ENCODE measurements at places on chromosomes 5 and 9.

DNA sequence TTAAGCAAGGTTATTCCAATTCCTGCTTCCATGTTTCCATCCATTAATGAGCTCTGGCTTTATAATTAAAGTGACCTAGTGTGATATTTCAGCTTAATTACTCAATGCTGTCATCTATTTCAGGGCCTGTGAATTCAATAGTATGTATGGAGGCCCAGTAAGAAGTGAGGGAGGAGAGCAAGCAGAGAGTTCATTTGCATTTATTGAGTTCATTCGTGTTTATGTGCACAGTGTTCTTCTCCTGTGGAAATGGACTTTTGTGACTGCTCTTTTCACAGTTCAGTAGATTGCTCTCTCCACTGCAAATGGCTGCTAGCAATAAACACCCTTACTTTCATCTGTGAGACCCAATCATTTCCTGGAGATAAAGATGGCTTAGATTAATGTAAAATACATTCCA is 130.9 kb downstream of the CEMIP2 start:
- DNase-seq = no peak

- no peak for DNase-seq
Measured at GRCh38 chr5:177304392-177305119, 957 bp downstream of the PRELID1 start.

- DNase-seq = no peak
Measured at GRCh38 chr5:73997960-73998359, 372.0 kb downstream of the ARHGEF28 start.

DNA sequence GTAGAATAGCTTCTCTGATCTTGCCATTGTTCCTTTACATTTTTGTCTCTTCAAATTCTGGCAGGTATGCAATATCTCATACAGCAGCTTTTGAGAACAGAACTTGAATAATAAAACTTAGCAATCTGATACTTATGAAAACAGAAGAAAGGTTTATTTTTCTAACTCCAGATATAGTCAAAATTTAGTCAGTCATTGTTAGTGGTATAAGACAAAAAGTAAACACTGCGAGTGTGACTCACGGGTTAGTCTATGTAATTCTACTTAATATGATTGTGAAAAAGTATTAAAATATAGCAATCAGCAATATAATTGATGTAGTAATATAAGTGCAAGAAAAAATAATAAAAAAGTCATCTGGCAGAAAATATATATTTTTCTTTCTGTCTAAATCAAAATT is 910.4 kb downstream of the DNAH5 start:
- no peak for DNase-seq

DNA sequence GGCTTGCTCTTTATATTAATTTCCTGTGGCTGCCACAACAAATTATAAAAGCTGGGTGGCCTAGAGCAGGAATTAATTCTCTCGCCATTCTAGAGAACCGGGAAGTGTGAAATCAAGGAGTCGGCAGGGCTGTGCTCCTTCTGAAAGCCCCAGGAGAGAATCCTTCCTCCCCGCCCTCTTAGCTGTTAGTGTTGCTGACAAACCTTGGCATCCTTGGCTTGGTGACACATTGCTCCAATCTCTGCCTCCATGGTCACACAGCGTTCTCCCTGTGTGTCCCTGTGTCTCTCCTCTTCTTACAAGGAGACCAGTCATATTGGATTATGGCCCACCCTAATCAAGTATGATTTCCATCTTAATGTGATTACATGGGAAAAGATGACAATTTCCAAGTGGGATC is 55.9 kb upstream of the NEURL1B start:
- no peak for DNase-seq

DNA sequence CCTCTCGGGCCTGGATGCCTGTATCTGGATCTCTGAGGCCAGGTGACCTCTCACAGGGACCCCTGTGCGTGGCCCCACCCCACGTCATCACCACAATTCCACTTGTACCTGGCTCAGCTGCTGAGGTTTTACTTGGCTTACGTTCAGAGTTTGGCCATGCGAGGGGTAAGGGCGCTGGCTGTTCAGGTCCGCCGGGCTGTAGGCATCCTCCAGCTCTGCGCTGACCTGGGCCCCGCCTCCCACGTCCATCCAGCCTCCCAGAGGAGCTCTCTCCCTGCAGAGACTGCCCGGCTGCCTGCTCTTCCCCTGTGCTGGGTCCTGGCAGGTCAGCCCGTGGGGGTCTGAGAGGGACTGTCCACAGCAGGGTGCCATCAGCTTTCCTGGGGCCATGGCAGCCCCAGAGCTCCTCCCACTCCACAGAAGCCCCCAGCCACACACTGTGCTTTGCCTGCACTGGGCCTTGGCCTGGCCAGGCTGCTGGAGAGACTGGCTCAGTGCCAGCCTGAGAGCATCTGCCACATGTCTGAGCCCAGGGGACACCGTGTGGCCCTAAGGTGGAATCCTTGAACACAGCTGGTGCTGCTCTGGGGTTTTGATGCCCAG is 43.6 kb downstream of the SLC6A3 start:
- DNase-seq = no peak

- no peak for DNase-seq
Measured at GRCh38 chr9:12640016-12640587, 53.1 kb upstream of the TYRP1 start.

DNA sequence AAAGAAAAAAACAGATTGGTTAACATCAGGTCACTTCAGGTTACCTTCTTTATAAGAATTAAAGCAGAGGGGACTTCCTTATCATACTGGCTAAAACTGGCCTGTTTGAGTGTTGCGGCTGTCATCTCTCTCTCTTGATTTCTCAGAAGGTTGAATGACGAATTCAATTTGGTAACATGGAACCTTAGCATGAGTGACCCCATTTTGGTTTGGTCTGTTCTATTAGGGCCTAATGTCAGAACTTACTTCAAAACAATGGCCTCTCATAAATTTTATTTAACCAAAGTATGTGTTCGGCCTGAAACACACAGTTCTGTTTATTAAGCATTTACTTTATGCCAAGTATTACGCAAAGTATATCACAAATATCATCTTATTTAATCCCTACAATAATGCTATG is 147.5 kb downstream of the CAAP1 start:
- no peak for DNase-seq

GRCh38 chr5:120735076-120735475 is 271.0 kb downstream of the PRR16 start:
- DNase-seq = no peak

- DNase-seq = no peak
Measured at GRCh38 chr9:108956022-108956630, 21.9 kb downstream of the ABITRAM start.

- no peak for DNase-seq
Measured at GRCh38 chr9:98854266-98854665, 46.8 kb downstream of the GALNT12 start.

- DNase-seq = no peak
Measured at GRCh38 chr9:134490446-134490845, 151.2 kb upstream of the COL5A1 start.

- no peak for DNase-seq
Measured at GRCh38 chr5:45411971-45412612, 284.1 kb downstream of the HCN1 start.

GRCh38 chr9:99062549-99062948 is 42.4 kb upstream of the TGFBR1 start:
- DNase-seq = no peak

All from stimulated activated CD8-positive, alpha-beta memory T cell treated with anti-CD3 and anti-CD28 coated beads, Interleukin-7, amount 100 ng/mL, for 1 hour (primary cell).